ENCODE measurements at places on chromosomes 7 and 10.

DNA sequence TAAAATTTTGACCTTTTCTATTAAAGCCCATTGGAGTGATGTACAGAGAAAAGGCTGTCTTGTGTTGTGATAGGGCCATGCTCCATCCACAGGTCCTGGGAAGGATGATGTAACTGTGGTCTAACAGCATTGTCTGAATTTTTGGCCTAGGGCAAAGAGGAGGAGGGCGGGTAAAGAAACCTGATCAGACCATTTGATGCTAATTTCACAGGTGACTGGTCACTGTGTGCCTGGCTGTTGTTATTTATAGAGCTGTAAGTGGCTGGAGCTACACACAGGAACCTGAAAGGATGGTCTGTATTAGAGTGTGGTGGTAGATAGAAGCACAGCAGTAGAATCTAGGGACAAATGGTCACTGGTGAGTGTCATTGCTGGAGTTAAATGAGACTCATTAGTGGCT lies 182.1 kb downstream of the AUTS2 start:
- DNase-seq, result no peak

DNA sequence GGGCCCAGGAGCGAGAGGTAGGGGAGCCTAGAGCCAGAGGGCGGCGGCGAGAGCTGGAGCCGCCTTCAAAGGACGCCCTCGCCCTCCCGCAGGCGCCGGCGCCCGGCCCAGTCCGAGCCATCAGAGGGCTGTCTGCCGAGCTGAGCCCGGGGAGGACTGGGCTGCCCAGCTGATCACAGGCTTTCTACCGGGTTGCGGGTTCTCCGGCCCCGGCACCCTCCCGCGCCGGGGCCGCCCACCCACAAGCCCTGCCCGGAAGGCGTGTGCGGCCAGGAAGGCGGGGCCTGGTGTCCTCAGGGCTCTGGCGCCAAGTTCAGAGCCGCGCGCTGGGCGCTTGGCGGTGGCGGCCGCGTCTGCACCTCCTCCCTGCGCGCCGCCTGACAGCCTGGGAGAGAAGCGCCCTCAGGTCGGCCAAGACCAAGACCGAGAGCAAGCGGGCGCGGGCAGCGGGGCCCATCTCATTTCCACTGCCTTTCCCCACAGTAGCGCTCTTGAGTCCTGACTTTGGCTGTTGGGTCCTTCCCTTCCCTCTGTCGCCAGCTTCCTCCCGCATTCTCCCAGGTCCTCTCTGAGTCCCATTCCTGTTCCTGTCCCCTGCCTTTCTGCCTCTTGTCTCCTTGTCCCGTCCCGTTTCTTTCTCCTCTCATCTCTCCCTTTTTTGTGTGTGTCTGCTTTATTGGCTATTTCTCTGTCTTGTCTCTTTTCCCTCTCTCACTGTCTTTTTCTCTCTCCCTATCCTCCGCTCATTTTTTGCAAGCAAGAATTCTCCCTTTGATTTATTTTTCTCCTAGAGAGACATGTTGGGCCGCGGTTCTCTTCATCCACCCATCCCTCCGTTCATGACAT lies 60.6 kb upstream of the MSMB start:
- DNase-seq, result peak; percentile 64

DNA sequence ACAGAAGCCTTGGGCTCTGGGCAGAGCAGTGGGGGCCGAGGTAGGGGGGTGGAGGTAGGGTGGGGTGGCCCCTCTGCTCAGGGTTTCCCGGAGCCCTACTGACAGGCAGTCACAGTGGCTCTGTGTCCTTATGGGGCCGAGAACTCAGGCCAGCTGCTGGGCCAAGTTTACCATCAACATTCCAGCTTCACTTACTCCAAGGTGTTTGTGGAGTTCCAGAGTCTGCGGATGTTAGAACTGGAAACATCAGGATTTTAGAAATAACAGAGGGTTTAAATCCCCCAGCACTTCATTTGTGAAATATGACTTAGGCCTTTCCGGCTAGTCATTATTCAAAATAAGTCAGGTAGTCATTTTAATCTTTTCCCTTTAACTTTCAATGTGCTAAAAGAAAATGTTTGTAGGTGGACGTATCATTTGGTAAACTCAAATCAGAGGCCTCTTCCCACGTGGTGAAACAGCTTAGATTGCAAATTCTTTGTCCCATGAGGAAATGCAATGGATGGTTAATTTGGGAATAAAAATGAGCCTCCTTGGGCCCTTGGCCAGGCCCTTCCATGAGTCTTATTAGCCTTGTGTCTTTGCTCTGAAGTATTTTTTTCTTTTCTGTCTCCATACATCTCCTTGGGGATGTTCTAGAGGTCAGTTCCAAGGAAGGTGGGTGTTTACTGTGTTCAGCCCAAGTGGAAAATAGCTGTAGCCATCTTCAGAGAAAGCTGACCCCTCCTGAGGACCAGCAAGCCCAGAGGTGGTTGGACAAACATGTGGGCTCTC lies 99.6 kb upstream of the BTBD16 start:
- no peak for DNase-seq

- DNase-seq, result no peak
Measured at GRCh38 chr7:70259502-70259901, 661.2 kb downstream of the AUTS2 start.

- DNase-seq, result peak; percentile 7
Measured at GRCh38 chr7:23907012-23907411, 197.0 kb downstream of the STK31 start.

DNA sequence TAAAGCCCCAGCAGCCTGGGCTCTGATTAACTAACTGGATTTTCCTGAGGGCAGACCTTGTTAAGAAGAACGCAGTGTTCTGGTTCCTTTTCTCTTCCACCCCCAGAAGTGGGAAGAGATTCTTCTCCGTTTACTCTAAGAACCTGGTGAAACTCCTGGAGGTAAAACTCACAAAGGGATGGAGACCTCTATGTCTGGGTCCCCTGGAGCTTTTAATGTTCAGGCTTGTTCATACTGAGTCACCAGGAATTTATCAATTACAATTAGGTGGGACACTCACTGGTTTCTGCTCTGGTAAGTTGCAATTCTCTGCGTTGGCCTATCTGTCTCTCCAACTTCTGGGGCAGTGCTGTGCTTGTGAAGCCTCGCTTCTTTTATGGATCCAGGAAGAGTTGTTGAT lies 73.3 kb upstream of the CACNB2 start:
- no peak for DNase-seq

DNA sequence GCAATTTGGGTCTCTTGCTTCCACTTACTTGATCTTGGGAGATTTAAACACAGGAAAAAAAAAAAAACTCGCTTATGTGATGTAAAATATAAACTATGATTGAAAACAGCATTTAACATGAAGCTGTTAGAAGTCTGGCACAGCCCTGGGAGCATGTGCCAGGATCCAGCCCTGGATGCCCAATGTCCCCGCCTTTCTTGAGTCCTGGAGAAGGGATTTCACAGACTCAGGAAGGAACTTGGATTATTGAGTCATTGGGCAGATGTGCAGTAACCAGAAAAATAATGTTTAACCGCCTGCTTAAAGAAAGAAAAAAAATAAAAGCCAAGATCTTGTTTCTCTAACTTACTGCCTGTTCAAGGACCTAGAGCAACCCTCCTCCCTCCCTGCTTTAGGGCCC lies 3.7 kb upstream of the JCAD start:
- no peak for DNase-seq

GRCh38 chr10:22219308-22219707 lies 1.5 kb upstream of the EBLN1 start:
- no peak for DNase-seq

GRCh38 chr7:117186218-117187010 lies 136.4 kb downstream of the WNT2 start:
- DNase-seq, result peak; percentile 77

GRCh38 chr10:88037623-88038022 lies 174.2 kb downstream of the PTEN start:
- DNase-seq, result no peak

- peak; percentile 89 for DNase-seq
Measured at GRCh38 chr7:13829914-13830900, 159.3 kb downstream of the ETV1 start.

DNA sequence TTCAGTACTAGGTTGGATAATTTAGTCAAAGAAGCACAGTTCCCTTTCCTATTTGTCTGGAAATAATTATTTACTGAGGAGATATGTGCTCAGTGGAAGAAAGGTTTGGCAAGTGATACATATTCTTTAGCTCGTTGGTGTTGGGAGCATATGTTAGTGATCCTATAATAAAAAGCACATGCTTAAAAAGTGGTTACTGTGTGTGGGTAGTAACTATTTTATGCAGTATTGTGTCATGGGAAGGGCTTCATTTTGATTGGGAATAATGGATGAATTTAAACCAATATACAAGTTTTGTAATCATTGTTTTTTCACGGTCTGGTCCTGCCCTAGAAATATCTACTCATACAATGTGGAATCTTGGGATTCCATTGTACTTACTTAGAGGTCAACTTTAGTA lies 188.7 kb upstream of the PPP1R3A start:
- no peak for DNase-seq

DNA sequence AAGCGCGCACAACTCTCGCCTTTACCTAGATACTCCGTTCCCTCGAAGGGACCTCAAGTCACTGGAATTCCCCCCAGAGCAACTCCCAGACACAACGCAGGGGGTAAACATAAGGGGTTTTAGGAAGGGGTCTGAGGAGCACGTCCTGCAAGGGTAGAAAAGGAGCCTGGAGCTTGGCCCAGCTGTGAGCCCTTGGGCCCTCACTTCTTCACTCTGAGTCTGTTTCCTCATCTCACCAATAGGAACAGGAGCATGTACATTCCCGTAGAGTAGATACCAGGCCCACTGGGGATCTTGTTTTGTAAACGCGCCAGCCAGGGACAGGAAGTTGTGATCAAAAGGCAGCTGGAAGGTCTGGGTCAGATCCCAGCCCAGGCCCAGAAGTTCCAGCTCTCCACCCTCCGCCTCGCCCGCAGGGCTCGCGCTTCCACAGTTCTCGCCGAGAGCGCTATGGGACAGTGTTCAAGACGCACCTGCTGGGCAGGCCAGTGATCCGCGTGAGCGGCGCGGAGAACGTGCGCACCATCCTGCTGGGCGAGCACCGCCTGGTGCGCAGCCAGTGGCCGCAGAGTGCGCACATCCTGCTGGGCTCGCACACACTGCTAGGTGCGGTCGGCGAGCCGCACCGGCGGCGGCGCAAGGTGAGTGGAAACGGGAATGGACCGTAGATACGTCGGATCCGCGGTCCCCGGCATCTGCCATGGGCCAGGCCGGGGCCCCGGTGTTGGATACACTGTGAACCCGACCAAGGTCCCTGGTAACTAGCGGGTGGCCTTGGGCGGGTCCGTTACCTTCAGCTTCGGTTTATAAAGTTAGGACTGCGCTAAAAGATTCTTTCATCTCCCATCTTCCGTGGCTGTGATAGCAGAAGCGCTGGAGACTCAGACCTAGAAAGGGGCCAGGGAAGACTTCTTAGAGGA lies 1.3 kb downstream of the CYP26C1 start:
- no peak for DNase-seq

GRCh38 chr7:106603346-106603745 lies 57.6 kb downstream of the CCDC71L start:
- no peak for DNase-seq

- no peak for DNase-seq
Measured at GRCh38 chr10:43082087-43082486, 5.2 kb downstream of the RET start.

DNA sequence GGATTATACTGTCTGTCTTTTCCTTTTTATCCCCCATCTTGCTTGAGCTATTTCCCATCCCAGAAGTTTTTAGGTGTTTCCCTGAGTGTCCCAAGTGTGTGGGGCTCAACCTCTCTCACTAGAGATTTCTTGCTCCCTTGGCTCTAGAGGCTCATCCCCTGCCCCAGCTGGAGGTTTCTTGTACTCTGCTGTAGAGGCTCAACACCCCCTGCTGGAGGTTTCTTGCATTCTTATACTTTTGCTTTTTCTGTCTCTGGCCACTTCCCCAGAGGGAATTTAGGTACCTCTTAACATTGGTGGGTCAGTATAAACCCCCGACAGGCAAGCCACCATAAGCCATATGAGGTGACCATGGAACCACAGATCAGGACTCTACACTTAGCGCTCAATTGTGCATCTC lies 114.2 kb upstream of the FAM3C start:
- no peak for DNase-seq

DNA sequence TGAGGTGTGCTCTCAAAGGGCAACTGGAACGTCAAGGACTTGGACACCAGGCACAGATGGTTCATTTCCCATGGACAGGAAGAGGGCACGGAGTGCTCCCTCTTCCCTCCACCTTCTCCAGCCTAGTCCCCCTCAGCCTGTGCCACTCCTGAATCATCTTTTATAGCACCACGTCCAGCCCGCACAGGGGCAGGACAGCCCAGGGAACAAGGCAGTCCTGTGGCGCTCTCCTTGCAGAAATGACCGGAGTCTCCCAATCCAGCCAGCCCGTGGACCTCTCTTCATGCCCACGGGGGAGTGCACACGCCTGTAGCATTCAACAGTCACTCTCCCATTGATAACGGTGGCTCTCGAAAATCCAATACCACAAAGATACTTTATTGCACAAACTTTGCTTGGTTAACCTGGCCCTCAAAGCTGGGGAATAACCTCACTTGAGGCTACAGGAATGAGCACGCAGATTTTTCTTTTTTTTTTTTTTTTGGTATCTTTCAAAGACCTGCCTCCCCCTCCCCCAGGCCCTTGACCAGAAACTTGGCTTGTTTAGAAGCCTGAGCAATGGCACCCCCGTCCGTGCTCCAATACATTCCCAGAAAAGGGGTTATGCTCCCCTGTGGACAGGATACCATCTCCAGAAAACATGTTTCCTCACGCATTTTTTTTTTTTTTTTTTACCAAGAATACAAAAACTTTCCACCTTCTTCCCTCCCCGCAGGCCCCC lies 733 bp downstream of the PRKCQ start:
- DNase-seq, result no peak

GRCh38 chr7:496528-497295 lies 22.9 kb downstream of the PDGFA start:
- DNase-seq, result no peak

DNA sequence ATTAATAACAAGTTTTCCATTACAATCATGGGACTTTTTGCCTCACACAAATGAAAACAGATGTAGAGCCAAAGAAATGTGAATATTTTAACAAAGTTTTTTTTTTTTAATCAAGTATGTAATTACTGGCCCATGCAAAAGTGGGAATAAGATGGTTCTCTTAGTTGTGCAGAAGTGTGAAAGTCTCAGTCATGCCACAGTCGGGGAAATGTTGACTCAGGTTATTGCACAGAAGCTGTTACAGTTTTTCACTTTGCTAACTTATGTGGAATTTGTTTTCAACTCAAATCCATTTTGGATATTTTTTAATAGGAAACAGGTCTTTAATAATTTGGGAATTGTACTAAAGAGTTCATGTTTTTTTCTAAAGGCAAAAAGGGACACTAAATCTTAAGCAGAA lies 44.0 kb upstream of the CAV2 start:
- no peak for DNase-seq

GRCh38 chr7:81887098-81888090 lies 117.5 kb upstream of the HGF start:
- peak; percentile 58 for DNase-seq
